ENCODE measurements at places on chromosomes 13 and 19.

DNA sequence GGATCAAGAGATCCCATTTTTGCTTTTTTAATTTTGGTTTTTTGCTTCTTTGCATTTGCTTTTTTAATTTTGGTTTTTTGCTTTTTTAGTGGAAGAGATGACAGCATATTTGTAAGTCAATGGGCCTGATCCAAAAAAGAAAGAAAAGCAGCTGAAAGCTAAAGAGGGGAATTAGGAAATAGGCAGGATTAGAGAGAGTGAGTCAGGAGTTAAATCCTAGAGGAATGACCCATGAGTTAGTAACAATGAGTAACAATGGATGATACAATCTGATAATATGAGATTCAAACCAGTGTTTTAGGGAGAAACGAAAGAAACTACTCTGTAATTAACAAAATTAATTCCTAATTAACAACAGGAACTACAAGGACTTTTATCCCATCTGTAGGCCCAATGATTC is 111.2 kb upstream of the SGCG start:
- no peak for DNase-seq

DNA sequence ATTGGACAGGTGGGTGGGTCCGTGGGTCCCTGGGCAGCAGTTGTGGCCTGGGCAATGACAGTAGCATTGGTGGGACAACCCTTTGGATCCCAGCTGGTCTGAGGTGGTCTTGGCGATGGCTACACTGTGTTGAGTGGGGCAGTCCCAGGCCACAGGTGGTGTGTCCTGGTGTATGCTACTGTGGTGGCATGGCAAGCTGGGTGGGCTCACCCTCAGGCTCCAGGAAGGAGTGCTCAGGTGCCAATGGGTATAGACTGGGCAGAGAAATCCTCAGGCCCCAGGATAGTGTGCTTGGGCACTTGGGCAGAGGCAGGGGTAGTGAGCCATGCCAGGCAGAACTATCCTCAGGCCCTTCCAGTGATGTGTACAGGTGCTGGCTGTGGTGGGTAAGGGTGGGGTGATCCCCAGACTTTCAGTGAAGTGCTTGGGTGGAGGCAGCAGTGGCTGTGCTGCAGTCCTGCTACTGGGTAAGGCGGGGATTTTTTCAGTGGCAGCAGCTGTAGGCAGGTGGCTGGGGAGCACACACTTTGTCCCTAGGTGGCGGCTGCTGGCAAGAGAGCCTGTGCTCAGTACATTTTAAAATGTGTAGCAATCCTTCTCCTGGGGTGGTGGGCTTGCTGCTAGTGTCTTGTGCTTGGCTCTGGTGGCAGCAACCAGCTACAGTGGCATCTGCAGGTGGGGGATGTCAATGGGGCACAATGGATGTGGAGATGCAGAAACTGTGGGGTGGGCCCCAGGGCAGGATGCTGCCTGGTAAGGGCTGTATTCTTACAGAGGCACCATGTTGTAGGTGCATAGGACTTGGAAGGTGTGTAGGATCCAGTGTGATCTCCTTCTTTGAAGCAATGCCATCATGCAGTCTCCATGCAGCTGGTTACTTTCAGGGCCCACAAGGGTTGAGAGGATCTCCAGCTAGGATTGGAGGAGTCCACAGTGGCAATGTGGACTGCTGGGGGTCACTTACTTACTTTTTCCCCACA is 64.9 kb downstream of the DNAJC3 start:
- no peak for DNase-seq

- no peak for DNase-seq
Observed at GRCh38 chr13:99276706-99277105, 18.5 kb upstream of the GPR18 start.

DNA sequence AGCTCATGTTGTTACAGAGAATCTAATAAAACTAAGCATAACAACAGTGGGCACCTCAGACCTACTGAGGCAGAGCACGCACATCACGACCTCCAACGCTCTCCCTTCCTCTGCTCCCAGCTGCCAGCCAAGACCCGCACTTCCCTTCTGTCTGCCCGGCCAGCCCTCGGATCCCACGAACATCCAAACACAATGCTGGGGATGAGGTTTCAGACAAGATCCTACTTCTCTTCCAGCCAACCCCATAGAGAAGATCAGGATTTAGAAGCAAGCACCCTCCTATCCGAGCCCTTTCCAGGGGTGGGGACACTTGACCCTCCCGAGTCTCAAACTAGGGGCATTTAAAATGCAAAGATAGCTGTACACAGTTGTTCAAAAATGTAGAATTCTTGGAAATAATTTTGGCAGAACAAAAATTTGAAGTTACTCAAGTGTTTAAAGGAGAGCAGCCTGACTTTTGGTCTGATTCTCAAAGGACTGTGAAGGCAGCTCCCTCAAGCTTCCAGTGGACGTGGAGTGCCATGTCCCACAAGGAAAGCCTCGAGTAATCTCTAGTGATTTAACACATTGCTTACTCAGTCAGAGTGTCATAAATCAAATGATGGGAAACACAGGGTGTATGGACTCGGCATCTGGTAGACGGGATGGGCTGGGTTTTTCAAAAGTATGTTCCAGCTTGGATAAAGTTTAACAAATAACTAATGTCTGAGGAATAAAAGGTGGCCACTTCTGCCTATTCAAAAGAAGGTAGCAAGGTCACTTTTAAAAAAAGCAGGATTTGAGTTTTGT is 32.8 kb downstream of the ANKRD10 start:
- no peak for DNase-seq

DNA sequence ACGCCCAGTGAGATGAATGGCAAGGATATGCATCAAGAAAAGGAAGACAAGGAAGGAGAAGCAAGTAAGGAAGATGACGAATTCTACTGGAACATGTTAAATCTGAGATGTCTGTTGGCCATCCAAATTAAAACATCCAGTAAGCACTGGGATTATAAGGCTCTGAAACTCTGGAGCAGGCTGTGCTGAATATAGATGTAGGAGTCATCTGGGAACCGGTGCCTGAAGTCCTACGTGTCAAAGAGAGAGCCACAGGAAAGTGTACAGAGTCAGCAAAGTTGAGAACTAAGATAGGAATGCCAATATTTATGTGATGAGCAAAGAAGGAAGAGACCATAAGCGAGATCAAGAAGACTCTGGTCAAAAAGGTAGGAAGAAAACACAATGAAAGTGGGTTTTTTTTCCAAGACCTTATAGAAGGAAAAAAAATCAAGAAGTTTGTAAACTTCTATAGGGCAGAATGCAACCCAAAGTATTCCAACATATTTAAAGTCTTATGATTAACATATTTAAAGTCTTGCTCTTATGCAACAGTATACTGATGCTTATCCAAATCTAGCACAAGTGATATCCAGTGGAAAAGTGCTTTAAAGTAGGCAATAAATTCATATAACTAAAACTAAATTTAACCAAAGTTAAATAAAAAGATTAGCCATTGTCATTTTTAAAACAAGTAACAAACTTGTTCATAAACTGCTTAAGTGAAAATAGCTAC is 51.2 kb upstream of the EEF1AKMT1 start:
- no peak for DNase-seq

DNA sequence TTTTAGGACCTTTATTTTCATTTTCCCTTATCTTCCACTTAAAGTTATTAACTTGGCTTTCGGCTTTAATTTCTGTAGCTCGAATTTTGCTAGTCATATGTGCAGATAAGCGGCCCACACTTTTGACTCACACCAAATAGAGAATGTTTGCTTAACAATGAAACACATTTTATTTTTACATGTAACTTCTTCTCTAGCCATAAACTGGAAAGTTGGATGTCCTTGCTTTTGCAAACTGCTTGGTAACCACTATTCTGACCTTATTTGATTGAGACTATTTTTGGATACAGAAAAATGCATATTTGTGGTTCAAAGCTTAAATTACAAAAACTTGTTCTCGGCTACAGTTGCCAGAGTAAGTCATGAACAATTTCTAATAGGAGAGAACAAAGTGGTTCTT is 600.0 kb downstream of the KCTD12 start:
- DNase-seq = no peak
